ENCODE measurements at places on chromosomes 2 and 18.

GRCh38 chr2:46798998-46799698 lies 116.5 kb downstream of the MCFD2 start:
- DNase-seq, result no peak

DNA sequence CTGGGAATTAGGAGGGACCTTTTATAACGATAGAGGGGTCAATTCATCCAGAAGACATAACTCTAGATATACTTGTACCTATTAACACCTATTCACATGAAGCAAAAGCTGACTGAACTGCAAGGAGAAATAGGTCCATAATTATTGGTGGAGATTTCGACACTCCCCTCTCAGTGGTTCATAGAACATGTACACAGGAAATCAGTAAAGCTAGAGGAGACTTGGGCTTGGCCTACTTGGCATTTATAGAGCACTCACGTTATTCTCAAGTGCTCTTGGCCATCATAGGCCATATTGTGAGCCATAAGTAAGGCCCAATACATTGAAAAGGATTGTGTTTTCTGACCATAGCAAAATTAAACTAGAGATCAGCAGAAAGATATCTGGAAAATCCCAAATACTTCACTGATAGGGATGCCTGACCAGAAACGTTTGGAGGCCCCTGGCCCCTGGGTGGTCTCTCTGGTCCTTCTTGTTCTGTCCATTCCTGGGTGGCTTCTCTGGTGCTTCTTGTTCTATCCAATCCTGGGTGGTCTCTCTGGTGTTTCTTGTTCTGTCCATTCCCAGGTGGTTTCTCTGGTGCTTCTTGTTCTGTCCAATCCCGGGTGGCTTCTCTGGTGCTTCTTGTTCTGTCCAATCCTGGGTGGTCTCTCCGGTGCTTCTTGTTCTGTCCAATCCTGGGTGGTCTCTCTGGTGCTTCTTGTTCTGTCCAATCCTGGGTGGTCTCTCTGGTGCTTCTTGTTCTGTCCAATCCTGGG lies 49.0 kb downstream of the SNED1 start:
- DNase-seq, result no peak

DNA sequence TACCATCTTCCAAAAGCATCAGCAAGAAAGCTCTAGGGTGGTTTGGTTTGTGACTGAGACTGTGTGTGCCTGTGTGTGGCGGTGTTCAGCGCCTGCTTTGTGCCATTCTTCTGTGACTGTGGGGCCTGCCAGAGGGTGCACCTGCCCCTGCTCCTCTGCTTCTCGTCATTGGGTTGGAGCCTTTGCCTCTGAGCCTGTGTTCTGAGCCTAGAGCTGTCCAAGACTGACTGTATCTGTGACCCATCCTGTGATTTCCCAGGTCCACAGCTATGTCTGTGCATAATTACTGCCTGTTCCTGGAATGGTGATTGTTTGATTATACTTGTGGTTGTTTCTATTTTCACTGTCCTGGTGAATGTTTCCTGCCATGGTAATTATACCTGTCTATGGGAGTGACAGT lies 57.1 kb upstream of the KLHL29 start:
- DNase-seq, result no peak

DNA sequence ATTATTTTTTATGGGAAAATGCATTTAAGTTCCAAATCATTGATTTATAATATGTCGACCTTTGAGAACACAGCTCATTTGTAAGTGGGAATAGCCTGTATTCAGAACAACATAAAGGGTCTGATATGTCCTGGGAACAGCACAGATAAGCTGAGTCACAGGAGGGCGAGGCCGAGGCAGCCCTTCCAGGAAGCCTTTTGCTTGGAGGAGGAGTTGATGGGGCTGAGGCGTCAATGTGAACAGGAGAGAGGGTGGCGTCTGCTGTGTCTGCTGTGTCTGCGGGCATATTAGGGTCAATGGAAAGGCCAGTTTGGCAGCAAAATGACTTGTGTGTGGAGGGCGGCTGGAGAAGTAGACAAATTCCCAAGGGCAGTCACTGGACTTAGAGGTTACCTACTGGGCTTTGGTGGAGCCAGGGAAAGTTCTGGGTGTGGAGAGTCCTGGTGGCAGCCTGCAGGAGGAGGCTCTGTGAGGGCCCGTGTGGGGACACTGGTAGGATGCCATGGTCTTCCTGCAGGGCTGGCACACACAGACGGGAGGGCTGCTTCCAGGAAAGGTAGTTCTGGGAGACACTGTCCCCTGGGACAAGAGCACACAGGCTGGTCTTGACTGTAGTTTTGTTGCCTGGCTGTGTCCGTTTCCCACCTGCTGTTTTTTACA lies 128.1 kb downstream of the GLI2 start:
- DNase-seq, result no peak

DNA sequence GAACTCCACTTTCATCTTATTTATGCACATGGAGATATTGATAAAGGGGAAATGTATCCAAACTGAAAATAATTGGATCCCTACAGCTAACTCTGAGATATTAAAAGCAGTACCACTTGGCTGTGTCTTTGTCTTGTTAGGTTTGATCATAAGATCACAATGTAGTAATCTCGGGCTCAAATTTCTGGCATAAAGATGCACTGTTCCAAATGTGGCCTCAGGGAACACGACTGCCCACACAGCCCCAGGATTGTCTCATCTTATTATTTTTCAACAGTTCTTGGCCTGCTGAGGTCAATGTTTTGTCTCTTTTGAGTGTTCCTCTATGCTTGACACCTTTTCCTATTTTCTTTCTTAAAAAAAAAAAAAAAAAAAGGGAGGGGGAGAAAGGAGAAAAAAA lies 114.1 kb downstream of the GBX2 start:
- DNase-seq, result no peak

- DNase-seq, result no peak
Measured at GRCh38 chr2:60699617-60700016, 56.5 kb upstream of the PAPOLG start.

DNA sequence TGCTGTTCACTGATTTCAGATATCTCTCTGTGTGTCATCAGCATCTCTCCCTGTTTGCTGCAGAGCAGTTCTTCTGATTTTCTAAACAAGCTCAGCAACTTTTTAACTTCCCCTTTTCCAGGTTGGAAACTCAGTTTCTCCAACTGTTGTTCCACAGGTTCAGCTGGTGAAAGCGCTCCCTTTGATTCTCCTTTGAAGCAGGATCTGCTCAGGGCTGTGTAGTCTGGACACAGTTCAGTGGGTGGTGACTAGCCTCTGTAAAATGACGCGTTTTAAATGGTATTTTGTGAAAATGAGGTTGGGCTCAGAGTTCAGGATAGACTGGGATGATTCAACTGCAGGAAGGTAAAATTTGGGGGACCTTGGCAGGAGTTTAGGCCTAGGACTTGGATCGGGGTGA lies 106.3 kb downstream of the TRIM43 start:
- DNase-seq, result no peak

GRCh38 chr2:204791230-204791629 lies 246.0 kb downstream of the PARD3B start:
- DNase-seq, result no peak

DNA sequence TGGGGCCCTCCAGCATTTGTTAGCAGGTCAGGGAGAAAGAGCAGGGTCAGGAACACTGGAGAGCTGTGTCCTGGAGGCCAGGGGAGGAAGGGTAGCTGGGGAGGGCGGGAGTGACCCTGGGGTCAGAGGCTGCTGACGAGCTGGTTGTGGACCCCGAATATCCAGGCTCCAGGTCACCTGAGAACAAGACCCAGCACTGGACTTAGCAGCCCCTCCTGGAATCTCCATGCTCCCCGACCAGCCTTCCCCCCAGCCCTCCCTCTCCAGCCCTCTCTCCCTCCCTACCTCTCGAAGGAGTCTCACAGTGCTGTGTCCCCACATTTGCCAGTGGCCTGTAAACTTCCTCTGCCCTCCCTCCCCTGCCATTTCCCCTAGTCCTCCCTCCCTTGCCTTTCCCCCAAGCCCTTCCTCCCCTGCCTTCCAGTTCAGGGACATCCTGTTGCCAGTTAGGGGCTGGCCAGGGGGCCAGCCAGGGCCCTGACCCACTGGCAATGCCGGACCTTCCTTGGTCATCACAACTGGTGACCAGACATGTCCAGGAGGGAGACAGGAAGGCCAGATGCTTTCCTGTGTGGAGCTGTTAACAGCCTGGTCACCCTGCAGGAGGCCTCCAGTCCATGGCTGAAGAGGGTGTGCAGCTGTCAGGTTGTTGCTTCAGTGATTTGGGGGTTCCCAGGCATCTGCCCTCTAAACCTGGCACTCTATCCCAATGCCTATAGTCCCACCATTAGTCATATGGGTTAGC lies 50.0 kb upstream of the FAHD2A start:
- DNase-seq, result no peak

Data from T-helper 2 cell treated with Interferon-gamma antibody and Interleukin-4, amounts not matched to agents 5 μg/mL and 100 μg/mL, for 36 hours (primary cell).